ENCODE measurements at places on chromosomes 16 and 17. TPM values are rescaled to one million over a fixed set of nuclear protein-coding genes. Genes with fewer than 3 reads are reported as not detected.

The OR1G1 gene
- total RNA-seq: not detected

The PRSS21 gene
- total RNA-seq: not detected

DNA sequence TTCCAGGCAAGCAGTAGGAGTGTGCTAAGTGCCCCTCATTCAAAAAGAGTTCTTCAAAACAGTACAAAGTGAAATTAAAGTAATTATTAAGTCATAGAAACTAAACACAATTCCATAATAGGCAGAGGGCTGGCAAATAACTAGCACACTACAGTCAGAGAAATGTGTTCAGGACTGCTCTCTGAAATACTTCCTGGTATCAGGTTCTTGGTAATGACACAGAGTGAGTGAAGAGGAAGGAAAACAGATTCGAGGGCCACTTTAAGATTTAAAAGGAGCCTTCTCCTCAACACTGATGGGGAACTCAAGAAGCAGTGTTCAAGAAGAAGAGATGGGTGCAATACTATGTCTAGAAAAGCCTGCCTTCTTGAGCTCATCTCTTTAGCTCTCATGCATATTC, 139.2 kb downstream of the TOX3 start:
- no peak for DNase-seq

GRCh38 chr17:36944553-36944952, 4.2 kb upstream of the AATF start:
- DNase-seq: no peak

DNA sequence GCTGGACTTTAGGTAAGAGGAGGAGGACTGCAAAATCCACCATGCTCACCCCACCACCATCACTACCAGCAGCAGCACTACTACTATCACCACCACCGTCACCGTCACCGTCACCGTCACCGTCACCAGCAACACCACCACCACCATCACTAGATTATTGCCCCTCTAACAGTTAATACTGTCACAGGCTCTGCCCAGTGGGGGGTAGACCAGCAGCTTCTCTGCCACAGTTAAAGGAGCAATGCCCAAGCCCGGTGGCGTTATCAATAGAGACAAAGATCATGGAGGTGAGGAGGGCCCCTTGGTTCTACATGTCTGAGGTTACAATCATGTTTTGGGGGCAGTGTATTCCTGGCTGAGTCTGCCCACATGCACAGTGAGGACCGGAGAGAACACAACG, 184.4 kb upstream of the DYNLRB2 start:
- DNase-seq: no peak

GRCh38 chr17:43662413-43663141, 855 bp upstream of the MEOX1 start:
- DNase-seq: no peak

DNA sequence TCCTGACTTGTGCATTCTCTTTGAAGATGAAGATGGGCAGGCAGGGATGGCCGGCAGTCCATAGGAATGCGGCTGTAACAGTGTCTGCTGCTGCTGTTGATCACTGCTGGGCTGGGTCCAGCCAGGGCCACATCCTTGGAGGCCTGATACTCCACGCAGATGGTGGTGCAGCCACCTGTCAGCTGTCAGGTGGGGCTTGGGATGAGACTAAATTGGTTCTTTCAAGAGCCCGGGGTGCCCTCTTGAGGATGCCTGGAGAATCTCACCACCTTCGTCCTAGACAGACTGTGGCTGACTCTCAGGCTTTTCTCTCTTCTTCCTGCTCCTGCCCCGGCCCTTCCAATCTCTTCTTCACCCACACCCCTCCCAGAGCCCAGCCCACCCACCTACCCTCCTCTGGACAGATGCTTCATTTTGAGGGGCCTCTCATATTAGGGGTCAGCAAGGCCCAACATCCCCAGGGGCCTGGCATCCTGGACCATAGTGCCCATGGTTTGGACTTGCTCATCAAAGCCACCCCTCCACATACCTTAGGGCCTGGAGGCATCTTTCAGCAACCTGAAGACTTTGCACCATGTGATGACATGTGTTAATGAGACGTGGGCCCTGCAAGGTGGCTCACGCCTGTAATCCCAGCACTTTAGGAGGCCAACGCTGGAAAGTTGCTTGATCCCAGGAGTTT, 19.1 kb downstream of the OSBPL7 start:
- DNase-seq: no peak

- DNase-seq: peak; percentile 98
These were observed at the start of gene YPEL2 for GRCh38 chr17:59331129-59331928. YPEL2 (plus strand) TSS chr17:59331655; CDS start chr17:59353410, 21,755 bp downstream.

DNA sequence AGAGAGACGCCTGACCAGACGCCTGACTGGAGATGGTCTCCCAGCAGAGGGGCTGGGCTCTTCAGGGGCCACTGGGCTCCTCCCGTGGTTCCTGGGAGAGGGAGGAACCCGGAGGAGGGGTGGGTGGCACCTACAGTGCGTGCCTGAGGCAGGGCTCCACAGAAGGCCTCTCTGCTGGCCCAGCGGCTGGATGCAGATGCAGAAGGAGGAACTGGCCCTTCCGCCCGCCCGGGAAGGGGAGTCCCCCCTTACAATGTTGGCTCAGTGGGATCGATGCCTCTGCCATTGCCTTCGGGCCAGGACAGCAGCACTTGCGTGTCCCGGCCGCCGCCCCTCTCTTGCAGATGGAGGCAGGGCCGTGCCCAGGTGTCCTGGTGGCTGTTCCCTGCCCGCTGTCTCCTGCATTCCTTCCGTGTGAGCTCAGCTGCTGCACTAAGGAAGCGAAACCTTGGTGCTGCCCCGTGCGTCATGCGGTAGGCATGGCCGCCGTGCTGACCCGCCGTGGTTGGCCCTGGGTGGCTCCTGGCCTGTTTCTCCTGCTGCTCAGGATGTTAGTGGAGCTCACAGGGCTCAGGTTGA, 15.1 kb downstream of the BAIAP2 start:
- peak; percentile 75 for DNase-seq

GRCh38 chr16:3642397-3643094, 11.9 kb upstream of the DNASE1 start:
- DNase-seq: peak; percentile 39

Data from Right ventricle myocardium superior (tissue), 1 donor.